Right atrium auricular region (tissue), 2 donors: ENCODE measurements at places on chromosomes 16 and 17. TPM values are rescaled to one million over a fixed set of nuclear protein-coding genes. Genes with fewer than 3 reads are reported as not detected.

GRCh38 chr16:57798953-57799599, 3.2 kb downstream of the KIFC3 start:
- H3K4me1 ChIP-seq = no peaks in the 10 kb centered on the region
- peaks cover 24% of the 10 kb centered on the region for H3K36me3 ChIP-seq
- no peak overlapping the region for H3K27ac ChIP-seq
- DNase-seq = no peak

GRCh38 chr17:19762515-19762961, 14.4 kb upstream of the ALDH3A1 start:
- no peaks in the 10 kb centered on the region for H3K36me3 ChIP-seq
- no peak overlapping the region for H3K27ac ChIP-seq
- no peaks in the 10 kb centered on the region for H3K27me3 ChIP-seq
- H3K4me1 ChIP-seq = no peaks in the 10 kb centered on the region
- DNase-seq = peak; percentile 73
- H3K4me3 ChIP-seq = no peak overlapping the region

DNA sequence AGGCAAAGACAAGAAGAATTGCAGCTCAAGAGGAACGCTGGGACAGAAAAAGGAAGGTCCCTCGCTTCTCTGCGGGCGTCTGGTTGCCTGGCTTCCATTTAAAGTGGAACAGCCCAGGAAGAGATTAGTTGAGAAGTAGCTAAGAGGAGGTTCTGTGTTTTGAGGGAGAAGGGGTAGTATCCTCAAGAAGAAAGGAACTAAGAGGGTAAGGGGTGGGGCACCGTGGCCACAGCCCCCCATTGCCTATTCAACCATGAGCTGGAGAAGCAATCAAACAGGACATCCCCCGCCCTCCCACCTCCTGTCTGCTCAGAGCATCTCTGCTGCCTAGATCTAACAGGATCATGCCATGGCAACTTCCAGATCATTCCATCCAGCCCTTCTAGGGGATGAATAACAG, 18.1 kb upstream of the CALB2 start:
- H3K36me3 ChIP-seq = no peaks in the 10 kb centered on the region
- H3K4me3 ChIP-seq = no peak overlapping the region

Gene KRTAP9-4
- total RNA-seq = not detected
